ENCODE measurements at places on chromosomes 4 and X.

DNA sequence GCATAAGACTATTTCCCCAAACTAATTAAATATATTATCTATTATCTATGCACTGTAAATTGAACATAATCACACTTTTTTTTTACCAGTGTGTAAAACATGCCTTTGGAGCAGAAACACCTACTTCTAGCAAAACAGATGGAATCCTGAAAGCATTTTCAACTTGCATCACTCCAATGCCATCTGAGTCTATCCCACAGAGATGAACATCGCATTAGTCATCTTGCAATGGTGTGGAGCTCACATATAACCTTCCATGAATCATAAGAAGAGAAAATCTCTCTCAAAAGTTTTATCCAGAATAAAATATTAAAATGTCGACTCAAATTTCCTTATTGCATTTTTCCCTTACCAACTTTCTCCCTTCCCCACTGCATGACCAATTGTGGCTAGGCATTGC lies 406.7 kb upstream of the ACTRT1 start:
- no peak for DNase-seq

GRCh38 chr4:157502656-157503055 lies 282.1 kb downstream of the GRIA2 start:
- DNase-seq = no peak

DNA sequence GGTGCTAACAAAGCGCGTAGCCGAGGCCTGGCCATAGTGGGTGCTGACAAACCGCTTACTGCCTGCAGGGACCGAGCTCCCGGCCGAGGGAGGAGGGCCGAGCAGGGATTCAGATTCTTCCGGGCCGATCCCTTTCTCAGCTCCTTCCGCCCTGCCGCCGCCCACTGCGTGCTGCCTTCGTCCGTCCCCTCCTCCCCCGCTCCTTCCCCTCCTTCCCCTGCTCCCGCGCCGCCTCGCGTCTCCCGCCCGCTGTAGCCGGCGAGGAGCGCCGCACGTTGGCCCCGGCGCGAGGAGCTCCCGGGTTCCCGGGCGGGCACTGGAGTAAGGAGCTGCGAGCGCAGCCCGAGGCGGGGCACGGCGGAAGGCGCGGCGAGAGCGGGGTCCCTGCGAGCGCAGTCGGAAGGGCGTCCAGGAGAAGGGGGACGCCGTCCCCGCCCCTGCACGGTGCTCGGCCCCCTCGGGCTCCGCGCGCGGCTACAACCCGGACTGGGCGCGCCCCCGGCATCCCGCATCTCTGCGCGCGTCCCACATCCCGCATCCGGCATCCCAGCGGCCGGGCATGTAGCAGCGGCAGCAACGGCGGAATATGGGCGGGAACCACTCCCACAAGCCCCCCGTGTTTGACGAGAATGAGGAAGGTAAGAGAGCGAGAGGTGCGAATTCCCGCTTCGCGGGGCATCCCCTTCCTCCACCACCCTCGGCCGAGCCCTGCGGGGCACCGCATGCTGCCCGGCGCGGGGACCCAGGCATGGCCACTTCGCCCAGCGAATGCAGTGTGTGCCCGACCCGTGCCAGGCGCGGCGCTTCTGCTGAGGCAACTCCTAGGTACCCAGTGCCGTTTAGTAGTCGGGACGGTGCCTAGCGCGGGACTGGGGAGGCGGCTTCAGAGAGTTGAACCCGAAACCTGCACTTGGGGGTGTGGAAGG lies at the start of gene STK32B:
Gene STK32B (plus strand): TSS at position 203 of the 926 bp plus-strand sequence.
- DNase-seq = no peak

- no peak for DNase-seq
Observed at GRCh38 chr4:14299166-14299565, 671.6 kb upstream of the BOD1L1 start.

- no peak for DNase-seq
Observed at GRCh38 chrX:136546371-136546781, 14.4 kb downstream of the VGLL1 start.

DNA sequence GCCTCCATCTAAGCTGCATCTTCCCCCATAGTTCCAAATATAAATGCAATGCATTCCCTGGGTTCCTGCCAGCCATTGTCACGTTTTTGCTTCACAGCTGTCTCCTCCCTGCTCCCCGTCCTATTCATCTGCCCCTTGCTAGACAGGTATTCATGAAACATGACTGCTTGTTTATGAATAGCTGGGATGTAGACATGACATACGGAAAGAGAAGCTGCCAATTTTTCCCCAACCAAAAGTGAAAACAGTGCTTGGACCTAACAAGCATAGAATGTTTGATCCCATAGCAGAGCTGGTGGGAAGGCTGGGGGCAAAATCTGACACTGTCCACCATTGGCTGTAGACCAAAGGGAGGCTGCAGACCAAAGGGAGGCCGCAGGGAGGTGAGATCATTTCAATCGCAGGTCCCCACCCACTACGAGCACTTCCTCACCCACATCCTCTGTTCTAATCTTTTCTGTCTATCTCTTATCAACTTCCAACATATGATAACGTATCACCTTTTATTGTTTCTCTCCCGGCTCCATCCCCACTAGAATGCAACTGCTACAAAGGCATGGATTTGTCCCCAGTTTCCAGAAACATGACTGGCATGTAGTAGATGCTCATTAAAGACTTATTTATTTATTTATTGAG lies 8.5 kb upstream of the GYG2 start:
- DNase-seq = no peak

GRCh38 chr4:106062452-106062875 lies 167.2 kb downstream of the NPNT start:
- no peak for DNase-seq

Measured in HuH-7.5 (cell line).